ENCODE measurements at places on chromosomes 13 and 19.

- no peak for ATAC-seq
Measured at GRCh38 chr19:5953030-5953589, 24.8 kb downstream of the RANBP3 start.

GRCh38 chr19:53332484-53332883, 1.1 kb upstream of the ZNF845 start:
- ATAC-seq = no peak

DNA sequence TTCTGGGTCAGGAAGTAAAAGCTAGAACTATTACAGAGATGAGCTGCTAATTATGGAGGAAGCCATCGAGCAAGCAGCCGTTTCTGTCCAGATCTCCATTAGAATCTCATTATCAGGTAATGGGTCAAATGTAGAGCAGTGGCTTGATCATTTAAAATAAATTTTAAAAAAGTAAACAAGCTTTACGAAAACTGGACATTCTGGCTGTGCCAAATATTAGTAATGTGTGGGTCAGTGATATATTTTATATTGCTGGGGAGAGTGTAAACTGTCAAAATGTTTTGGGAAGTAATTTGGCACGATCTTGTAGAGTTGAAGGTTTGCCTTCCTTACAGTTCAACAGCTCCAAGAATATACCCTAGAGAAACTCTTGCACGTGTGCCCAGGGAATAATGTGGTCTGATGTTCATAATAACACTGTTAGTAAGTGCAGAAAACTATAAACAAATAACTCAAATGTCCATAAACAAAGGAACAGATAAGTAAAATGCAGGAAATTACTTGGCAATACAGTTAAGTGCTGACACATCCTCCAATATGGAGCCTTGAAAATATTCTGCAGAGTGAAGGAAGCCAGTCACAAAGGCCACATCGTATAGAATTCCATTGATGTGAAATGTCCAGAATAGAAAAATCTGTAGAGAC, 127.2 kb upstream of the UBL3 start:
- ATAC-seq = no peak

DNA sequence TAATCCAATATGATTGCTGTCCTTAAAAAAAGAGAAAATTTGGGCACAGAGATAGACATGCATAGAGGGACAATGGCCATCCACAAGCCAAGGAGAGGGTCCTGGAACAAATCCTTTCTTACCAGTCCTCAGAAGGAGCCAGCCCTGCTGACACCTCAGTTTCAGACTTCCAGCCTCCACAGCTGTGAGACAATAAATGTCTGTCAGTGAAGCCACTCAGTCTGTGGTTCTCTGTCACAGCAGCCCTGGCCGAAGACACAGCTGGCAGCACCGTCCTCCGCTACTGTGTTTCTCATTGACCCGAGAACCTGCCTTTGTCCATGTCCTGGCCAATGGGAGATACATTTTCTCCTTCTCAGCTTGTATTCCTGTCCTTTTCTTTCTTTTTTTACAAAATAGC, 207.9 kb downstream of the TM9SF2 start:
- no peak for ATAC-seq

DNA sequence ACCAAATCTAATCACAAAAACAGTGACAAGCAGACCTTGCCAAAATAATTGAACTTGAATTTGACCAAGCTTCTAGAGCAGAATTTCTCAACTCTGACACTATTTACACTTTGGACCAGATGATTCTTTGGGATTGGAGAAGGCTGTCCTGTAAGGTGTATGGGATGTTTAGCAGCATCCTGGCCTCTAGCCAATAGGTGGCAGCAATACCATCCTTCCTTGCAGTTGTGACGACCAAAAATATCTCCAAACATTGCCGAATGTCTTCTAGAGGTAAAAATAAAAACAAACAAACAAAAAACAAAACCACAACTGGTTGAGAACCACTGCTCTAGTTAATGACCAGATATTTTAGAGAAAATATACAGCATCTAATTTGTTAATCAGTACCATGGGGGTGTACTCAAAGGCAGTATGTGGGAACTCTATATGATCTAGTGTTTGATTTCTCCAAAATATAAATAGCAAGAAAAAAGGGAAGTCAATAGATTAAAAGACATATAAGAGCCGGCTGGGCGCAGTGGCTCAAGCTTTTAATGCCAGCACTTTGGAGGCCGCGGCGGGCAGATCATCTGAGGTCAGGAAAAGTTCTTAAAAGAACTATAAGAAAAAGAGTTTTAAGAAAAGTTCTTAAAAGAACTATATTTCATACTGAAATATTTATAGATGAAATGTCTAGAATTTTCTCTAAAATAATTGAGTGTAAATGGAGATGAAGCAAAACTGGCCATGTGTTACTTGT, 60.9 kb upstream of the ZNF527 start:
- ATAC-seq = no peak

GRCh38 chr19:43673637-43674036, 3.7 kb upstream of the PLAUR start:
- ATAC-seq = no peak

DNA sequence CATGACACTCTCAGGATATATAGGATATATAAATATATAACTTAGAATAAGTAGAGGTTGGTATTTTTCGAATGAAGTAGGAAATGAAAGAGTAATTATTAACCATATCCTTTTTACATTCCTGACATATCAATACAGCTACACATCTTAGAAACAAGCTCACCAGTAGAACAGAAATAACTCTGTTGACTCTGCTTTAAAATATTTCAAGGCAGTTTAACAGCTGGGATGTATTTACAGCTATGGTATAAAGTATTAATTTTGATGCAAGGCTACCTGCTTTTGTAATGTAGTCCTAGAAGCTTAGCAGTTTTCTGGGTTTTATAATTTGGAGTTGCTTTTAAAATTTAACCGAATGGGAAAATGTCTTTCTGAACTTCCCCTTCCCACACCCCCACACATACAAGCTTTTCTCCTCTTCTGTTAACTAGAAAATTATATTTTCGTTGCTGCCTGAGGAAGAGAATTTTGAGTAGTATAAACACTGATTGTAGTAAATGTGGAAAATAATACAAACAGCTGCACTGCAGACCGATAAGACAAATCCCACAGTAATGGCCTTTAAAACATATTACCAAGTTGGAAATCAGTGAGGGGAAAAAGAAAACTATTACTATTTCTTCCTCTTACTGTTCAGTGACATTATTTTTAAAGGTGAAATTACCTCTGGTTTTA, 147.7 kb downstream of the GGACT start:
- no peak for ATAC-seq

- peak; percentile 30 for ATAC-seq
Measured at GRCh38 chr19:42363614-42364346, 26.3 kb downstream of the CNFN start.

GRCh38 chr19:10378124-10378523, 2.2 kb downstream of the TYK2 start:
- no peak for ATAC-seq

- peak; percentile 29 for ATAC-seq
Measured at GRCh38 chr13:50761406-50761805, 82.1 kb downstream of the DLEU7 start.

- peak; percentile 63 for ATAC-seq
Measured at GRCh38 chr13:94435604-94436226, 43.8 kb downstream of the DCT start.

- ATAC-seq = no peak
Measured at GRCh38 chr13:113420833-113421600, 32.3 kb downstream of the ADPRHL1 start.

GRCh38 chr13:19155321-19155861, 26.2 kb downstream of the TUBA3C start:
- ATAC-seq = no peak

GRCh38 chr19:23978068-23978467, 63.4 kb downstream of the ZNF726 start:
- ATAC-seq = no peak

GRCh38 chr19:35041548-35042055, at the start of gene HPN:
TSS of gene HPN (plus strand) at chr19:35041721. CDS start at chr19:35042507, 786 bp downstream.
- no peak for ATAC-seq

GRCh38 chr13:45370922-45371406, 30.0 kb upstream of the TPT1 start:
- ATAC-seq = peak; percentile 14

- peak; percentile 53 for ATAC-seq
Measured at GRCh38 chr19:49512970-49513745, 697 bp downstream of the FCGRT start.

- no peak for ATAC-seq
Measured at GRCh38 chr19:41265395-41266153, 1.4 kb downstream of the HNRNPUL1 start.

DNA sequence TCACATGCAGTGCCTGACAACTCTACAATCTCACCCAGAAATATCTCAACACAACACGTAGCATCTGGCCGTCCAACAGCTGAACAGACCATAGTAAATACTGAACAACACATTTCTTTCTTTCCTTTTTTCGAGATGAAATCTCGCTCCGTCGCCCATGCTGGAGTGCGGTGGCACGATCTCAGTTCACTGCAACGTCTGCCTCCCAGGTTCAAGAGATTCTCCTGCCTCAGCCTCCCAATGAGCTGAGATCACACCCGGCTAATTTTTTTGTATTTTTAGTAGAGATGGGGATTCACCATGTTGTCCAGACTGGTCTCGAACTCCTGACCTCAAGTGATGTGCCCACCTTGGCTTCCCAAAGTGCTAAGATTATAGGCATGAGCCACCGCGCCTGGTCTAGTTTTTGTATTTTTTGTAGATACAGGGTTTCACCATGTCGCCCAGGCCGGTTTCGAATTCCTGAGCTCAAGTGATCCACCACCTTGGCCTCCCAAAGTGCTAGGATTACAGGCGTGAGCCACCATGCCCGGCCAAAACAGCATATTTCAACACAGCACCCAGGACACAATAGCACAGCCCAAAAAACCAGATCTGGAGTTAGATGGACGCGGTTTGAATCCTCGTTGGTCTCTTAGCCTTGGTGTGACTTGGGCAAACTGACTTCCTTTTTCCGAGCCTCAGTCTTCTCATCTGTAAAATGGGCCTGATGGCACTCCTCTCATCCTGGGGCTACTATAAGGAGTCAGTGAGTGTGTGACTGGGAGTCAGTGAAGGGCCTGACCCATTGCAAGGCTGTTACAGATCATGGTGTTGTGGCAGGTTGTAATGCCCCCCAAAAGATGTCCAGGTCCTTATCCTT, 22.6 kb downstream of the CYP2A6 start:
- ATAC-seq = no peak

- no peak for ATAC-seq
Measured at GRCh38 chr19:41328842-41329225, 18.9 kb downstream of the CCDC97 start.

DNA sequence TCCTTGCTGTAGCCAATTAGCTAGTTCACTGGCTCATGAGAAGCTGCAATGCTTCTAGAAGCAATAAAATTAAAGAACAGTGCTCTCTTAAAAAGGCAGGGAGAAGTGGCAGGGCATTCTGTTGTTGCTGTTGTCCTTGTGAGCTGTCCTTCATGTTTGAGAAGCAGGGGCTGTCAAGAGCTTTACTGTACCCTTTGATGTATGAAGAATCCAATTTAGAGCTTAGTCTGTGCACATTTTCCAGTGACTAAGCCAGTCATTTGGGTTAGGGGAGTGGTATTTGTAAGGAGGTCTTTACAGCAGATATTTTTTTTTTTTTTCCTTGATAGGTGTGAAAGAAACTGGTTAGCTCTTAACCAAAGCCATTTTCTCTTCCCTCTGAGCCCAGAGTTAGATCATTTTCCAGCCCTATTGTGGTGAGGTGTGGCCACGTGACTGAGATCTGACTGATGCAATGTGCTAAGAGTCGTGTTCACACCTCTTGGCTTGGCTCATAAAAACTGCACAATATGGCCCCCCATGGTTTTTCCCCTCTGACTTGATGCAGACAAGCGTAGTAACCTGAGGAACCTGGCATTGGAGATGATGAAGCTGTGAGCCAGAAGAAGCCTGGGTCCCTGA, 309.6 kb upstream of the TMTC4 start:
- ATAC-seq = no peak

- ATAC-seq = no peak
Measured at GRCh38 chr19:36266375-36266961, 51.6 kb downstream of the ZNF146 start.

- no peak for ATAC-seq
Measured at GRCh38 chr13:45276913-45277312, 64.1 kb downstream of the TPT1 start.

GRCh38 chr13:65063753-65064152, 2166.4 kb downstream of the PCDH9 start:
- no peak for ATAC-seq

- peak; percentile 24 for ATAC-seq
Measured at GRCh38 chr19:11091703-11092153, 2.5 kb downstream of the LDLR start.

GRCh38 chr13:109666656-109667055, 119.7 kb downstream of the IRS2 start:
- ATAC-seq = no peak

DNA sequence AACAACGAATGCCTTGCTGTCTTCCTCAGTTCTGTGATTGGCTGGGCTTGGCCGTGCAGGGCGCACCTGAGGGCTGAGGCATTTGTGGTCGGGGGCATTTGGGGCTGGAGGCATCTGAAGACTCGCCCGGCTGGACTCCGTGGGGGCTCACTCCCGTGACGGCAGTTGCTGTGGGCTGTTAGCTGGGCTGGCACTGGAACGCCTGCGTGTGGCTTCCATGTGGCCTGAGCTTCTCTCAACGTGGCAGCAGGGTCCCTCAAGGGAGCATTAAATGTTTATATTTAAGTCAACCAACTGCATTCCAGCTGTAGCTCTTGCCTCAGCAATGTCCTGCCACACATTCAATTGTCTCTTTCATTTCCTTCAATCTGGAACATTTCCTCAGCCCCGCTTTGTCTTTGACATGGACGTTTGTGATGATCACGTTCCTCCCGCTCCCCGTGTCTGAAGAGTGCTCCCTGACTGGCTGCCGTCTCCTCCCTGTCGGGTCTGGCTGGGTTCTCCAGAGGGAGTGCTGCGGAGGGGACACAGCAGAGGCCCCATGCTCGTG, 21.0 kb downstream of the CCDC8 start:
- no peak for ATAC-seq

- no peak for ATAC-seq
Measured at GRCh38 chr13:110989331-110989730, 74.5 kb upstream of the ANKRD10 start.

- ATAC-seq = no peak
Measured at GRCh38 chr13:20106742-20107141, 54.1 kb downstream of the GJA3 start.

DNA sequence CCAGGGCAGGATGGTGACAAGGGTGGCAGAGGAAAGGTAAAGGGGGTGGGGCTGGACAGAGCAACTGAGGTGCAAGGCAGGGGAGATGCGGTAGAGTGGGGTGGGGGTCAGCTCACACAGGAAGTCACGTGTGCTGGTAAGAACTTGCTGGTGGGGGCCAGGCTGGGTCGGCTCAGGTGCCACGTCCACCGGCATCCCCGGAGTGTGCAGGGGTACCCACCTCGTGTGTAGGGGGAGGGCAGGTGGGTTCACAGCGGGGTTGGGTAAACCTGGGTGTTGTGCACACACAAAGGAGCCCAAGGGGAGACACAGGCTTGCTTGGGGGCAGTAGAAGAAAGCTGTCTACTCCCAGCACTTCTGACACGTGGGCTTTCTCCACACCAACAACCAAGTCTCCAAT, 2.9 kb downstream of the ZNF835 start:
- no peak for ATAC-seq

DNA sequence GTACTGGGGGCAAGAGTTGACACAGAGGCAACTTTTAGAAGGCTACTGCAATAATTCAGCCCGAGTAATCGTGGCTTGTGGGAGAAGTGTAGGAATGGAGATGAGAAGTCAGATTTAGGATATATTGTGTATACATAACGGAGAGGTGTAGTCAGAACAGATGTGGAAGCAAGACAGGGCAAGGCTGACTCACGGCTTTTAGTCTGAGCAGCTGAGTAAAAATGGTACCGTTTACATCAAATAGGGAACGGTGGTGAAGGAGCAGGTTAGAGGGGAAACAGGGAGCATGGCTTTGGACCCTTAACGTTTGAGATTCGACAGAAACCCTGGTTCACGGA, 796 bp upstream of the LSM14A start:
- peak; percentile 19 for ATAC-seq

GRCh38 chr13:28286263-28286662, 147.9 kb downstream of the PAN3 start:
- ATAC-seq = no peak

All from esophagus mucosa (tissue), 1 donor.